NCI-H510A treated with DMSO at 0.1 percent for 48 hours (cell line): ENCODE measurements at places on chromosomes 1 and 21.

GRCh38 chr1:93496520-93496919, 48.6 kb downstream of the FNBP1L start:
- DNase-seq, result no peak

GRCh38 chr21:36854391-36854790, 112.1 kb downstream of the HLCS start:
- DNase-seq, result peak; percentile 40

DNA sequence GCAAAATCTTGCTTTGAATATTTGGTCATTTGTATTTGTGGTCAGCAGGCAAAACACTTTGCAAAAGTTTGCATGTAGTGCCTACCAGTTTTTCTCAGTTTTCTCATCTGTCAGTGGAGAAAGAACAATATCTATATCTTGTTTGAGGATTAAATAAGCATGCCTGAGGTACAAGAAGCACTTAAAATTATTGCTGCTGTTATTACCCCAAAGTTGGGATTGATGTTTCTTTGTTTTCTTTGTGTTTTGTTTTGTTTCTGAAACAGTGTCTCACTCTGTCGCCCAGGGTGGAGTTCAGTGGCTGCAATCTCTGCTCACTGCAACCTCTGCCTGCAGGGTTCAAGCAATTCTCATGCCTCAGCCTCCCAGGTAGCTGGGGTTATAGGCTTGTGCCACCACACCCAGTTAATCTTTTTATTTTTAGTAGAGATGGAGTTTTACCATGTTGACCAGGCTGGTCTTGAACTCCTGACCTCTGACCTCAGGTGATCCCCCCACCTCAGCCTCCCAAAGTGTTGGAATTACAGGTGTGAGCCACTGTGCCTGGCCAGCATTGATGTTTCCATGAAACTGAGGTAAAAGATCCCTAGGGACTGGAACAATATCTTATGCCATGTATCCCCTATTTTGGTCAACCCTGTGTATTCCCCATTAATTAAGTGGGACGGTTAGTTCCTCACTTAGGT, 15.9 kb downstream of the RAP1A start:
- no peak for DNase-seq

DNA sequence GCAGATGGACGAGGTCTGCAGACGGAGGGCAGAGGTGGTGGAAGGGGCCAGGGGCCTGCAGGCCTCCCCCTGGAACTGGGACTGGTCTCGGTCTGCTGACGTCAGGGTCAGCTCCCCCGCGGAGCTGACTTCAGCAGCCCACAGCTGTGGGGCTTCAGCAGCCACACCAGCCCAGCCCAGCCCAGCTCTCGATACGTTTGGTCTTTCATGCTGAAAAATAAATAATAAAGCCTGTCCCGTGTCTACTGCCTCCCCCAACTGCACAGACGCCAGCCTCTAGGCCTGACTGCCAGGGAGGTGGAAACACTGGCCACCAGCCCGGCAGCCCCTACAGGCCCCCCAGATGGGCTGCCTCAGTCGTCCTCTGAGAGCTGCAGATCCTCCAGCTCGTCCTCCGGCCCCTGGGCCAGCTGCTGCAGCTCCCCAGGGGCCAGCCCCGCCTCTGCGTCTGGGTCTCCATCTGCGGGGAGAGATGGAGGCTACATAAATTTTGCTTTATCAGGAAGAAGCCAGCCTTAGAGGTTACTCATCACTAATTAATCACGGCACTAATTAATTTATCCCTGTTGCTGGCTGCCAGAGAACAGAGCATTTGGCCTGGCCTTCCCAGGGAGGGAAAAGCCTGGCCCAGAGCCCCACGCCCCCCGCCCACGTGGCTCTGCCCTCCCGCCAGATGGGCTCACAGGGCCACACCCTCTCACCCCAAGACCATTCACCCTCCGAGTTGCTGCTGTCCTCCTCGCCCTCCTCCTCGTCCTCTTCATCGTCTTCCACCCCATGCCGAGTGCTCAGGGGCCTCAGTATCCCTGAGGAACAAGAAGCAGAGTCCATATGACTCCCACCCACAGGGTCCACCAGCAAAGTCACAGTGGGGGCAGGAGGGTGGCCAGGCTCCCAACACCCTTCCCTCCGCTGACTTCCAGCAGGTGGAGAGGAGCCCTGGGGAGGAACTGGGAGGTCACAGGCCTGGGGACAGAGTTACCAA, 14.4 kb downstream of the NOC2L start:
- DNase-seq, result no peak

DNA sequence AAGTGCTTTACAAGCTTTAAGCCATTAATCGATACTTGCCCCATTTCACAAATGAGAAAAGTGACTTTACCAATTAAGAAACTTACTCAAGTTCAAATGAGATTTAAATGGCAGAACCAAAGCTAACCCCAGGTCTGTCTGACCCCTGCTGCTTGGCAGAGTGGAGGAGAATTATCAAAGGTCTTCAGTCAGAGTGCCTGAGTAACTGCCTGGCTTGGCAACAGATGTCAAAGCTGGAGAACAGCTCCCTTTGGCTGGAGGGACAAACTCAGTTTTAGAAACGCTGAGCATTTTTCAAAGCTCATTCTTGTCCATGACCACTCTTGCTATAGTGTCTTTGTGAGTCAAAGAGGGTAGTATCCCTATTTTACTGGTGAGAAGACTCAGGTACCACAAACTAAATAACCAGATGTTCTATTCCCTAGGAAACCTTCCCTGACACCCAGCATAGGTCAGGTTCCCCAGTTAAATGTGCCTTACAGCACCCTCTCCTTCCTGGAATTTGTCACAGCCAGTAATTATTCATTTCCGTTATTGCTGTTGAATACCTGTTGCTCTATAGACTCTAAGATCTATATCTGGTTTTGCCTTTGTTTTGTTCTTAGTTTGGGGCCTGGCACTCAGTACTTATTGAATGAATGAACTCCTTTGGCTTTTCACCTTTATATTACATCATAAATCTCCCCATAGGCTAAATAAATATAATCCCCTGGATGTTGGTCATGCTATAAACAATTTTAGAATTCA, 5.0 kb upstream of the BCAR3 start:
- DNase-seq, result no peak

DNA sequence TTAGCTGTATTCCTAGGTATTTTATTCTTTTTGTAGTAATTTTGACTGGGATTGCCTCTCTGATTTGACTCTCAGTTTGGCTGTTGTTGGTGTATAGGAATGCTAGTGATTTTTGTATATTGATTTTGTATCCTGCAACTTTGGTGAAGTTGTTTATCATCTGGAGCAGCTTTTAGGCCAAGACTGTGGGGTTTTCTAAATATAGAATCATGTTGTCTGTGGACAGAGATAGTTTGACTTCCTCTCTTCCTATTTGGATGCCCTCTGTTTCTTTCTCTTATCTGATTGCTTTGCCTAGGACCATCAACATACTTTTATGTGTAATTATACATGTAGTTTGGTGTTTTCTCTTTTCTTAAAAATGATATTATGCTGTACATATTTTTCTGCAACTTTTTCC, 27.2 kb downstream of the CD46 start:
- no peak for DNase-seq

- peak; percentile 63 for DNase-seq
These were observed 33.4 kb upstream of the TENT5B start for GRCh38 chr1:27045973-27046558.

- DNase-seq, result no peak
These were observed 53.9 kb downstream of the TPTE start for GRCh38 chr21:10575311-10575667.

- DNase-seq, result no peak
These were observed 124.8 kb downstream of the SIK1 start for GRCh38 chr21:43302062-43302700.

- no peak for DNase-seq
These were observed 20.9 kb upstream of the IPO9 start for GRCh38 chr1:201807958-201808632.

DNA sequence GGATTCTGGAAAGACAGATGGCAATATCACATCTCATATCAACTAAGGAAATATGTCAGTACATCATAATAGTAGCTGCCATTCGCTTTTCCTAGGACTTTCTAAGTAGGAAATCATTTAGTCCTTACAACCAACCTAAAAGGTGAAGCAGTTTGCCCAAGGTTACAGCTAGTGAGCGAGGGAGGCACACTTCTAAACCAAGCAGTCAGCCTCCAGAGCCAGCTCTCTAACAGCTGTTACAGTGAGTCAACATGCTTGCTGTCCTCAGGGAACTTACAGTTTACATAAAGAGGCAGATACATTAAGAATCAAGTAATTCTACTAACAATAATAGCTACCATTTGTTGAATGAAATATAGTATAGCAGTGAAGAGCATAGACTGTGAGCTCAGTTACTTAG, 57.1 kb downstream of the GIPC2 start:
- no peak for DNase-seq

- DNase-seq, result peak; percentile 19
These were observed 477.1 kb upstream of the NR5A2 start for GRCh38 chr1:199550199-199551065.

- no peak for DNase-seq
These were observed 13.3 kb downstream of the ZBTB8OS start for GRCh38 chr1:32636914-32637645.

DNA sequence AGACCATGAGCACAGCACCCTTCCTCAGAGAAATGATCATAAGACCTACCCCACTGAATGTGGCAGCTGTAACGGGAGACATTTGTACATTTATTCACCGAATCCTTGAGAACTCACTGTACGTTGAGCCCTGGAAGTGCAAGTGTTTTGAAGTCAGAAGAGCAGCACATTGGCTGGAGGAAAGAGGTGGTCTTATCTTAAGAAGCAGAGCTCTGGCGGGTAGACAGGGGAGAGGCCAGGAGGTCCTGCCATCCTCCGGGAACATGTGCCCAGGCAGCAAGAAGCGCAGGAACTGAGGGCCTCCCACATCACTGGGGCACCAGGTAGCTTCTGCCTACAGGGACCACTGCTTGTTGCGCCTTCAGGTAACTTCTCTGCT, 169.2 kb upstream of the IRF2BP2 start:
- DNase-seq, result no peak

- DNase-seq, result peak; percentile 29
These were observed 2.1 kb upstream of the S100A9 start for GRCh38 chr1:153355445-153356071.

GRCh38 chr1:204842892-204843291, 27.8 kb upstream of the NFASC start:
- peak; percentile 53 for DNase-seq

DNA sequence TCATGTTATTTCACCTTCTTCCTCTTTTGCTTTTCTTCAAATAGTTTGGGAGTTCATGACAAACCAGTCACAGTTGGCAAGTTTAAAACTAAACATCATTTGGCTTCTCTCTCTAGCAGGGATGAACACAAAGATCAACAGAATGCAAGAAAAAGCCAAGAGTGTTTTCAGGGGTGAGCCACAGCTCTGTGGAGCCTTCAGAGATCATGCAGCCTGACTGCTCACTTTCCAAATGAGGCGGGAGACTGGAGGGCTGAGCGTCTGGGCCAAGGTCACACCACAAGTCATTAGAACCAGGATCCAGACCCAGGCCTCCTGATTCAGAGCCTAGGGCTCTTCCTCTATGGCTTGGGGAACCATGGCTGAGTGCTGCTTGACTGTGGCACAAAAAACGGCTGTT, 2.7 kb downstream of the DPT start:
- no peak for DNase-seq

DNA sequence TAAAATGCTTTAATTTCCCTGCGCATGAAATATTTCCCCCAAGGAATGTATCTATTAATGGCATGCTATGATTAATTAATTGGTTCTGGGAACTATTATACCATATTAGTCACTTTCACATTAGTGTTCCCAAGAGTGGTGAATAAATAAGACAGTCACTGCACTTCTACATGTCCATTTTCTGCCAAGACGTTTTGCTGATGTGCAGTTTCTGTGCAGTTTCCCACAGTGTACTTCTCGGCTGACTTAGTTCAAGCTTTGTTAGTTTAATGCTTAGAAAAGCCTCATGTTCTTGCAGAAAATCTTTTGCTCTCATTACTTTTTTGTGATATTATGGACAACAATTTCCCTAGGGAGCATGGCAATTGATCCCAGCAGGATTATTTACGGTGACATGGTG, 1014.5 kb downstream of the BRINP3 start:
- DNase-seq, result no peak

GRCh38 chr1:240100371-240100934, 8.8 kb downstream of the FMN2 start:
- DNase-seq, result no peak

- peak; percentile 96 for DNase-seq
These were observed 2.2 kb upstream of the FBLIM1 start for GRCh38 chr1:15756143-15757015.

GRCh38 chr1:40078512-40079333, 18.3 kb downstream of the PPT1 start:
- DNase-seq, result peak; percentile 96

GRCh38 chr1:205774198-205775014, 876 bp downstream of the RAB29 start:
- DNase-seq, result peak; percentile 69

DNA sequence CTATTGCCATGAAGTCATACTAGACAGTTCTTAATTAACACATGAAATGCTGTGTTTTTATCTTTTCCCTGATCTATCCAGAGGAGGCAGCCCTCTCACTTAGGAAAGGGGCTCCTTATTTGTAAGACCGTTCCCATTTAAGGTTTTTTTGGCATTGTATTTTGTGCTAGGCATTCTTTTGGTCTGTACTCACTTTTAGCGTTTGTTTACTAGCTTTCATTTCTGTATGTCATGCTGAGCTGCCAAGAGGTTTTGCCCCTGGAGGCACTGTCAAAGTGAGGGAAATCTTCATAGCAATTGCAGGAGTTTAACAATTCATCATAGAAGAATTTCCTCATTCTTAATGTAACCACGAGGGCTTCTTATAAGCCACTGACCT, 59.5 kb downstream of the MTR start:
- no peak for DNase-seq

GRCh38 chr1:85462931-85463649, 1.9 kb downstream of the DDAH1 start:
- DNase-seq, result no peak

GRCh38 chr1:48695161-48695560, 81.5 kb downstream of the BEND5 start:
- no peak for DNase-seq

DNA sequence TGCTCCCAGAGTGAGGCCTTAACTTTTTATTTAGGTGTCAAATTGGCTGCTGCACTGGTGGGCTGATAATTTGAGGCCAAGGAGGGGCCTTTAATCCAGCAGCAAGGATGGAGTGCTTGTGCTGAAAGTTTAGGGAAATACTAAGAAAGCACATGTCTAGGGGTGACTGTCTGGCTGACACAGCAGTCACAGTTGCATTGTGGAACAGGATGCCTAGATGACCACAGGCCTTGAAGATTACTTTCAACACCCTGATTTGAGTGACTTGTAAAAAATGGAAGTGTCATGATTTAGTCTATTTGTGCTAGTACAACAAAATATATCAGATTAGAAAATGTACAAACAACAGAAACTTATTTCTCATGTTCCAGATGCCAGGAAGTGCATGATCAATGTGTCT, 57.7 kb downstream of the ZNF697 start:
- DNase-seq, result no peak

- no peak for DNase-seq
These were observed 36.3 kb downstream of the PTGFRN start for GRCh38 chr1:116945996-116946395.
